ENCODE measurements at places on chromosomes 2 and 18.

GRCh38 chr2:179181002-179181401 is 83.6 kb downstream of the SESTD1 start:
- DNase-seq = no peak

DNA sequence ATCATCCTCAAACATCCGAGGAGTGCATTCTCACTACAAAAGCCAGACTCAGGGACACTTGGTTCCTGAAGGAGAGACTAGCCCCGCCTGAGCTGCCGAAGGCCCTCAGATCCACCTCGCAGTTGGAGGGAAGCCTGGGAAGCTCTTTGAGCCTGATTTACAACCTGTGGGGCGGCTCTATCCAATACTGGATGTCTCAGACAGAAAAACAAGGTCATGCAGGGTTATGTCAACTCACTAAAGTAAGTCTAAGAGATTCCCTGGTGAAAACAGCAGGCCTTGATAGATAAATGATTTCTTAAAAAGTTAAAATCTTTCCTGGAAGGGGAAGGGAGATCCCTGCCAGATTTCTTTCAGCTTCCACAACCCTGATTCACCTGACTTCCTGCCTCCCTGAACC is 284.3 kb downstream of the CYP26B1 start:
- no peak for DNase-seq

- no peak for DNase-seq
Measured at GRCh38 chr2:47984041-47984440, 77.7 kb upstream of the FBXO11 start.

DNA sequence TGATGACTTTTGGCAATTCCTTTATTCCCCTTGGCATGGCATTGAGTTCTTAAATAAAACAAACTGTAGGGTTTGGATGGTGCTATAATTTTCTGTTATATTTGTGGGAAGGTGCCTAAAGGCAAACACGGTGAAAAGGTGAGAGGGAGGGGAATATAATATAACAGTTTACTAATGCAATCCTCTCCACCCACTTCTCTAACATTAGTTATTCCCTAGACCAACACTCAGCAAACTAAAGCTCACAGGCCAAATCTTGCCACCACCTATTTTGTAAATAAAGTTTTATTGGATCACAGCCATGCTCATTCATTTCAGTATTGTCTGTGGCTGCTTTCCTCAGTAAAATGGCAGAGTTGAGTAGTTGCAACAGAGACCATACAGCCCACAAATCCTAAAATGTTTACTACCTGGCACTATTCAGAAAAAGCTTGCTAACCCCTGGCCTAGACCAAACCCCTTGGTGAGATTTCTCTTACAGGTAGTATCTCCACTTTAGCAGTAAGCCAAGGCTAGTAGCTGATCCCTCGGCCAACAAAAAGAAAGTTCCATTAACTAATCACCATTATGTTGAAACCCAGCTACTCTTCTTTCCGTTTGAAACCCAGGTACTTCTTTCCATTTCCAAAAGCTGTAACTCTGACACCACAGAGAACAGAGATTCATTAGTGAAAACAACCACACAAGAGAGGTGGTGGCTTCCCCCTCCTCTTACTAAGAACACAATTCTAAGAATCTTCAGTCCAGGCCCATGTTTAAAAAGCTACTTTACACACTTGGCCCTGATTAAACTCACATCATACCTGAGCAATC is 136.1 kb upstream of the CHAC2 start:
- DNase-seq = peak; percentile 50

DNA sequence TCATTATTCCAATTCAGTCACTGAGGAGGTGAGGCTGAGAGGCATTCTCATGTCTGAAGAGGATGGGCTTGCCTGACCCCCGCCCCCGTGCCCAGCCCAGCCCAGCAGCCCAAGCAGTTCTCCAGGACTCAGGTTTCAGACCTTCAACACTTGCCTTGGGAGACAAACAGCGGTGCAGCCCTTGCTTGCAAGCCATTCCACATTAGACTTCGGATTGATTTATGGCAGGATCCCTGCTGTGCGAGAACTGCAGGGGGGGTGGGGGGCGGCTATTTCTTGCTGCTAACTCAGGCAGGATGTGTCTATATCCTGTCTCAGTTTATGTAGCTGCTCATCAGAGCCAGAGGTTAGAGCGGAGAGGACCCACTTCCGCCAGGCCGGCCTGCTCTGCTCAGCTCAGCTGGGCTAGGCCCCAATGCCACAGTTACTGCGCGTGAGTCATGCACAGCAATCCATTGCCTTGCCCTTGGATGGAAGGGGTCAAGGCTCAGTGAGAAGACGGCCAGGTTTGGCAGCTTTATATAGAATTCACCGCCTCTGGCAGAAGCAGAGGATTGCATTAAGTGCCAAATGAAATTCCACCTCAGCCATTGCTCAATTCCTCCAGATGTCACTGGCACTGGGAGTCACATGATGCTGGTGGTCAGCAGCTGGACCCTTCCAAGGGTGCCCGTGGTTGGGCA is 1.8 kb downstream of the GYPC start:
- DNase-seq = peak; percentile 42

GRCh38 chr2:201618744-201619662 is 24.3 kb downstream of the TMEM237 start:
- DNase-seq = no peak

- no peak for DNase-seq
Measured at GRCh38 chr2:212794471-212794870, 255.9 kb upstream of the ERBB4 start.

- DNase-seq = peak; percentile 48
Measured at GRCh38 chr2:225274751-225275150, 124.8 kb upstream of the NYAP2 start.

DNA sequence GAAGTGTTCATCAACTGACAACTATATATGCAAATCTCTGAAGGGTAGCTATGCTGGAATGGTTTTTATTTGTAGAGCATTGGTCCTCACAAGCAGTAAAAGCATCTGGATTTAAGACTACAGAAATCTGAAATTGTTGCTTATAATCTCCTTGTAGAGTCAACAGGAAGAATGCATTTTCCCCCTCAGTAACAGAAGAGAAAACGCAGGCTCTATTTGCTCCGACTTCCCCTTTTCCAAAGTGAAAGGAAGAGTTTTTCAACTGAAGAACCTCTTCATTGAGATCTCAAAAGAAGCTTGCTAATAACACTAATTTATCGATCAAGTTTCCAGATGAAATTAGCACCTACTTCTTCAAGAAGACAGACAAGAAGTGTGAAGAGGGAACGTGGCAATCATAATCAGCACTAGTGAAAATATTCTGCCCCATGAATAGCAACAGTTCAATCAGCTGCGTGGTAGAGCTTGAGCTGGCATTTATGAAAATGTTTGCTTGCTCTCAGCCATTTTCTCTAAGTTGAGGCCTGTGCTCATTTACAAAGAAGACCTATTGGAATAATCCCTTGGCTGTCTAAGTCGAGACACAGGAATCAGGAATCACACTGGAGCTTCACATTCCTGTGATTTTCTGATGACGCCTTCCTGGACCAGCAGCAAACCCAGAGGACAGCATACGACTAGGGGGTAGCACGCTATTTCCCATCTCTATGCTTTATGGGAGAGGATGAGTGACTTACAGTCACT is 43.7 kb downstream of the TGIF1 start:
- no peak for DNase-seq

- DNase-seq = no peak
Measured at GRCh38 chr18:56475250-56475649, 163.1 kb downstream of the TXNL1 start.

DNA sequence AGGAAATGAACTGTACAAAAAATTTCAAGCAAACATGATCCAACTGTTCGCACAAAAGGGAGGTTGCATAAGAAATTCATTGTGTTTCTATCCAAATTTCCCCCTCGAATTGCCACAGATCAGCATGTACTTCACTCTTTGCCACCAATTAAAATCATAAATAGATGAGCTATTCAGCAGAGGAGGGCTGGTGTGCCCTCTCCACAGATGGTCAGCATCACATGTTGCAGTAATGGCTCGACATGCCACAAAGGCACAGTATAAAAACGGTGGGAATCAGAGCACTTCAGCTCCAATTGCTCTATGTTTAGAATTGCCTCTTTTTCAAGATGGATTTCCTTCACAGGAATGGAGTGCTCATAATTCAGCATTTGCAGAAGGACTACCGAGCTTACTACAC is at the start of gene G6PC2:
Gene G6PC2, plus strand, starts transcription at position 289 of the 400 bp plus-strand sequence. Its CDS starts 41 bp downstream, at position 330.
- DNase-seq = no peak

DNA sequence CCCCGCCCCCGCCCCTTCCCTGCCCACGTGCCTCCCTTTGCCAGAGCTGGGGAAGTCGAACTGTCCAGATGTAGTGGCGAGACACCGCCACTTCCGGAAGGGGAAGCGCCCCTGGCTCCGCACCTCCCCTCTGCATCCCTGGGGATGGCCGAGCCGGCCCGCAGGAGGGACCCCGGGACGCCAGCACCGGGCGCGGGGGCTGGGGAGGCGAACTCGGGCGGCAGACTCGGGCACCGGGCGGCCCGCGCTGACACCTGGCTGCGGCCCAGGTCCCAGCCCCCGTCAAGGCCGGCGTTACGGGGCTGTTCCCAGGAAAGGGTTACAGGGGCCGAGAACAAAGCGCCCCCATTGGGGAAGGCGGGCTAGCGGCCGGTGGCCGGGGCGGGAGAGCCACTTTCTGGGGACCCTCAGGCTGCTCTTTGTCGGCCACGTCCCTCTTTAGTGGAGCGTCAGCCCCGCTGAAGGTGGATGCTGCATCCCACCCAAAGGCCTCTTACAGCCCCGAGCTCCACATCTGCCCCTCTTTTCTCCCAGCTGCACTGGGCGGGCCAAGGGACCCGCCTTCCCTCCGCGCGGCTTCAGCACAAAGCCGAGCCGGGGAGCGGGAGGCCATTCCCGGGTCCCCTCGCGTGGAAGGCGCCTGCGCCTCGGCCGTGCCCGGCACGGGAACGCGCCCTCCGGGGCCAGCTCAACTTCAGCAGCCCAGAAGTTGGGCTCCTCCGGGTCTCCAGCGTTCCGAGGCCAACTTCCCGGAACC is 1.3 kb downstream of the SDC1 start:
- DNase-seq = peak; percentile 16

GRCh38 chr2:48075631-48076030 is 169.3 kb upstream of the FBXO11 start:
- DNase-seq = no peak

GRCh38 chr2:215787565-215788178 is 225.7 kb downstream of the MREG start:
- no peak for DNase-seq

DNA sequence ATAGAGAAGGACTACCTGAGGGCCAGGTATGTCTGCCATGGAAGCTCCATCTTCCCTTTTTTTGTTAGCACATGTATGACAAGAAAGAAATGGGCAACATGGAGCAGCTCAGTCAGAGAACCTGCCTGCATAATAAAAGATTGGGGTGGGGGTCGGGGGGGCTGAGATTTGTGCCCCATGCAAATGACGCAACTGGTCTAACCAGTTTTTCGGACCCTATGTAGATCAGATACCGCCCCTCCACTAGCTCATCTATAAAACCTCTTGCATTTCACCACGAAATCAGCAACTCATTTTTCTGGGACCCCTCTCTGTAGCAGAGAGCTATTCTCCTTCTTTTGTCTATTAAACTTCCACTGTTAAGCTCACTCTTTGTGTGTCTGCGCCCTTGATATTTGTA is 657.2 kb downstream of the ERBB4 start:
- no peak for DNase-seq

- no peak for DNase-seq
Measured at GRCh38 chr2:161424394-161424769, 8.3 kb downstream of the TBR1 start.

DNA sequence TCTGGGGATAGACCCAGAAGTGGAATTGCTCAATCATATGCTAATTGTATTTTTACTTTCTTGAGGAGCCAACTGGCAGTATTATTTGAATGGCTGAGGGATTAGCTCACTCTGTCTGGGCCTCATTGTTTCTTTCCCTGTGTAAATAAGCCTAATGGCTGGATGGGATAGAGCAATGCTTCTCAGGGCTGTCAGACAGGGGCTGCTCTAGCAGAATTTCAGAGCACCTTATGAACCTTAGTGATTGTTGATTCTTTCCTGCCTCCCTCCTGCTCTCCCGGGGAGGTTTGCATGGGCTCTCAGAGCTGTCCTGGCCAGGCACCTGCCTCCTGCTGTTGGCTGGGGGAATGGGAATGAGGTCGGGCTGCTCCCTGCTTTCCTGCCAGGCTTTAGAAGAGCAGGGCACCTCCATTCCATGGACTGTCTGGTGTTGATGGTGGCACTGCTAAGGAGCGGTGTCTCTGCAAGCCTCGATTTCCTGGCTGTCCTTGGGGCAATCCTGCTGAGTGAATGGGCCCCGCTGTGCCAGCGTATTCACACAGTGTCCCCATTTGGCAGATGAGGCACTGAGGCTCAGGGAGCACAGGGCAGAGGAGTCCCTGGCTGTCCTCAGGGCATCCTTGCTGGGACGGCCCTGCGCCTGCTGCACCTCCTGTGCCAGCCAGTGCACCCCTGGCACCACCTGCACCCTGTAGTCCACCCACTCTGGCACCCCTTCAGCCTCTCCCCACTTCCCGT is 468.2 kb upstream of the HS6ST1 start:
- DNase-seq = peak; percentile 14

DNA sequence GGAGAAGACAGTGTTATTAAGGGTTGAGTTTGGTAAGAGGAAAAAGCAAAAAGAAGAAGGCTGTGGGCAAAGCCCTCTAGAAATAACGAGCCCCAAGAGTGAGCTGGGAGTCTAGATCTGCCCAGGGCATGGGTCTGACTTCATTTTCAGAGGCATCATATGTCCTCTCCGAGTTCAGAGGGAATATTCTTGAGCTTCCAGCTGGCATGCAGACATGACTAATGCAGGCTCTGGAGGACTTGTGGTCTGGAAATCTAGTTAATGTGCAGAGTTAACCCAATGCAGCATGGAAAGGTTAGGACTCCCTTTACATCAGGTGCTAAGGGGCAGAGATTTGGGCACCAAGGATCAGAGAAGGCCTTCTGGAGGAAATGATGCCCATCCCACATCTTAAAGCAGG is 7.3 kb downstream of the ACMSD start:
- DNase-seq = no peak

- DNase-seq = no peak
Measured at GRCh38 chr18:11251891-11252270, 102.5 kb upstream of the PIEZO2 start.

- DNase-seq = no peak
Measured at GRCh38 chr2:2787301-2787907, 456.3 kb upstream of the MYT1L start.

DNA sequence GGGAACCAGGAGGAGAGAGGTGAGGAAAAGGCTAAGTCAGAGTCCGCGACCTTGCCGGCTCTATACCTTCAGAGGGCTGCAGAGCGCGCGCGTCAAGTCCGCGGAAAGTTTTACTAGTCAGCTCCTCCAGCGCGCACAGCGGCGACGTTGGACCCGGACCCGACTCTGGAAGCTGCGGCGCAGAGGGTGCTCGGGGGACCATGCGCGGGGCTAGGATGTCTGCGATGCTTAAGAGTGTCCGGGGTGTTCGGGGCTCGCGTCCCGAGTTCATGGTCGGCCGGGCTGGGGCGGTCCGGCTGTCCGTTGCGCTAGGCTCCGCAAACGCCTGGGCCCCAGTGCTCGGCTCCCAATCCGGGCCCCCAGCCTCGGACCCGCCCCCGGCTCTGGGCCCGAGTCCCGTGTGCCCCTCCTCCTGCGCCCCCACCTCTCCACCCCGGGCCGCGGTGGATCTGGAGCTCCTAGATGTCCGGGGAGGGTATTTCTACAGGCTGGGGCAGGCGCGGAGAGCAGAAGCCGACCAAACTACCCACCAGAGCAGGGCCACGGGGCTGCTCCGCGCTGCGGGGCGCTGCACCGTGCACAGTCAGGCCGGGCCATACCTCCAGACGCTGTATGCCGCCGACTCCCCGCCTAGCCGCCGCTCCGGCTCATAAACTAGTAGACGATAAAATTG is at the start of gene LBX2:
Gene LBX2, minus strand, starts transcription at position 337 of the 673 bp plus-strand sequence. Its CDS starts 66 bp downstream, at position 271.
- no peak for DNase-seq

Data from SHP77 (cell line).